Stimulated activated memory B cell treated with anti-CD40 and anti-IgM and Interleukin-4, amounts not matched to agents 10 μg/mL and 1 μg/mL and 100 μg/mL, for 72 hours (primary cell): ENCODE measurements at places on chromosomes 5 and 9.

GRCh38 chr9:76905791-76906646 lies at the start of gene PRUNE2:
TSS of gene PRUNE2 (minus strand) at chr9:76906114. CDS start at chr9:76905963, 151 bp downstream.
- ATAC-seq, result peak; percentile 53

- no peak for ATAC-seq
Observed at GRCh38 chr5:921456-922435, 29.1 kb downstream of the TRIP13 start.

- no peak for ATAC-seq
Observed at GRCh38 chr5:67447732-67448131, 251.1 kb upstream of the CD180 start.

DNA sequence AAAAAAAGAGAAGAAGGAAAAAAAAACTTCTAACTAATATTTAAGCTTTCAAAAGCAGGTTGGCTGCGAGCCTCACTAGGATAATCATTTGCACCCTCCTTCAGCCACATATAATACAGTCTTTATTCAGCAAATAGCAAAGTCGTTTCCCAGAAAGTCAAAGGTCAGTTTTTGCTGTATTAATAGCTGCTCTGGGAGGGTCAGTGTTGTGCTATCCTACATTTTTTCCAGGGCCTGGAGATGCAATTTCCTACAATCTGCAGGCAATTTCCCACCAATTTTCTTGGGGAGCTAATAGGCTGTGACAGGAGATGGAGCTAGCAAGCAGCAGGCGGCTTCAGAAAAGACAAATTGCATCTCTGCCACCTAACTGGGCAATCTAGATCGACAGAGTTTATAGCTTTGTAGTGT lies 136.8 kb downstream of the TLE1 start:
- no peak for ATAC-seq

DNA sequence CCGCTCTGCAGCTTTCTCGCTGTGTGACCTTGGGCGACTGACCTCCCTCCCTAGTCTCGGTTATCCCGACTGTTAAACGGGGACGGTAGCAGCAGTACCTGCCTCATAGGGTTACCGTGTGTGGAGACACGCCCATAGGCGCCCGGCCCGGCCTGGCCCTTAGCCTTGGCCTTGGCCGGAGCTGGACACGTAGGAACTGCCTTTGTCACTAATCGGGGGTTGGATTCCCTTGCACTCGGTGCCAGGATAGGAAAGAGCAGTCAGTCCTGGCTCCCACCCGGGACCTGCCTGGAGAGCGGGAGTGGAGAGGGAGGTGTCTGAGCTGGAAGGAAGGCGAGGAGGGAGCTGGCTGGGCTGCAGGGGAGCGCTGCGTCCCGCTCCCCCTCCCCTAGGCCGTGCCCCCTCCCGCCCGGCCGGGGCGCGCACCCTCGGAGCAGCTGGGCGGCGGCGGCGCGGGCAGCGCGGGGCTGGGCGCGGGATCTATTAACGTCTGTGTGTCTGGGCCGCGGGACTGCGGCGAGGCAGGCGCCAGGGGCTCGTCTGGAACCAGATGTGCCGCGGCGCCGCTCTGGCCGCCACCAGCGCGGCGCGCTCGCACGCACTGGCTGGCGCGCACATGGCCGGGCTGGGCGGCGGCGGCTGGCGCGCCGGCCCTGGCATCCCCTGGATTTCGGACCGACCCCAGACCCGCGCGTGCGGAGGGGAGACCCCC lies 31.7 kb downstream of the PRRX2 start:
- ATAC-seq, result peak; percentile 35

DNA sequence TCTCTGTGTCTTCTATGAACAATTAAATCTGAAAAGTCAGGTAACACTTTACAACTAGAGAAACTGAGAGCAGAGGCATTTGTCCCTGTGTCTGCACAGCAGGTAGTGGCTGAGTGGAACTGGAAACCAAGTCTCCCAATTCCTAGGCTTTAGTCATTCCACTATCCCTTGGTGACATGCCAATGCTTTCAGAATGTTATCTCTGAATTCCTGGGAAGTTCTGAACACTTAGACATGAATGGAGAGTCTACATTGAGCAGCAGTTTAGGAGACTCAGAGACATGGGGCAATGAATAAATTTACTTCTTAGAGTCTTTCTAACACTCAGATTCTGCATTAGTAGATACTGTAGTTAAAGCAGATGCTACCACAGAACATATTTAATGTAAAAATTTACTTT lies 94.8 kb upstream of the APC start:
- ATAC-seq, result no peak

DNA sequence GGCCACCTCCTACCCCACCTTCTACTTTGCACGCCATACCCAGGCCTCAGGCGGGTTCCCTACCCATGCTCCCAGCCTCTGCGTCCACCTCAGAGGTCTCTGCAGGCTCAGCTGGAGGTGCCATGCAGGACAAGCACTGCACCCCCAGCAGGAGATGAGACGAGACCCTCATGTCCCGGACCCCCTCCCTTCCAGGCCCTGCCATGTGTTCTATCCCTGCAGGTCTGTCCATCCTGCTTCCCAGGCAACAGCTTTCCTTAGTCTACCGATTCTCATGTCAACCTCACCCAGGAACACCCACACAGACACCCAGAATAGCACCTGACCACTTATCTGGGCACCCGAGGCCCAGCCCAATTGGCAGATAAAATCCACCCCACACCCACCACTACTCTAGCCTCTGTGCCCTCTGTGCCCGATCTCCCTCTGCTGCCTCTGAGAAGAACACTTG lies 52.1 kb downstream of the SEMA4D start:
- no peak for ATAC-seq

GRCh38 chr5:8376478-8376877 lies 507.5 kb downstream of the MTRR start:
- ATAC-seq, result no peak
